ENCODE measurements at places on chromosomes 1 and 21.

DNA sequence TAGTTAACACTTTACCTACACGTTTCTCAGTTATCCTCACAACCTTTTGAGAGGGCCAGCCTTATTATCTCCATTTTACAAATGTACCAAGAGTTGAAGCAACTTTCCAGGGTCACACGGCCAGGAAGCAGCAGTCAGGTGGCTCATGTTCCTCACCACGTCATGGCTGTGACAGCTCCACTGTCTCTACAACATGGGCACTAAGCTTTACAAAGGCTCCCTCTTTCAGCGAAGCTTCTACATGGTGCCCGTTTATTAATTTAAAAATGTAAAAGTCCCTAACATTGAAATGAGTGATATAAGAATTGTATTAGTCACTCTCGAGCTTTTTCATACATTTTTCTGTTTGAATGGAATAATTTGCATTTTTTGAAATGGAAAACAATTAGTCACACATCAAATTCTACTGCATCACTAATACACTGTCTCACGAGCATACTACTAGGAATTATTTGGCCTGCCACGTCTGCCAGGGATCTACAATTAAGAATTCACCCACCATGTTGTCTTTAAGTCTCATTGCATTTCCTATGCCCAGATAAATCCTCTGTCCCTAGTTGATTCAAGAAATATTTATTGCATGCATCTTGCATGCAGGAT, 28.4 kb upstream of the LIN9 start:
- DNase-seq = no peak

GRCh38 chr1:216997831-216998230, 274.6 kb upstream of the ESRRG start:
- no peak for DNase-seq

GRCh38 chr21:32309906-32310460, 11.3 kb downstream of the MRAP start:
- no peak for DNase-seq

DNA sequence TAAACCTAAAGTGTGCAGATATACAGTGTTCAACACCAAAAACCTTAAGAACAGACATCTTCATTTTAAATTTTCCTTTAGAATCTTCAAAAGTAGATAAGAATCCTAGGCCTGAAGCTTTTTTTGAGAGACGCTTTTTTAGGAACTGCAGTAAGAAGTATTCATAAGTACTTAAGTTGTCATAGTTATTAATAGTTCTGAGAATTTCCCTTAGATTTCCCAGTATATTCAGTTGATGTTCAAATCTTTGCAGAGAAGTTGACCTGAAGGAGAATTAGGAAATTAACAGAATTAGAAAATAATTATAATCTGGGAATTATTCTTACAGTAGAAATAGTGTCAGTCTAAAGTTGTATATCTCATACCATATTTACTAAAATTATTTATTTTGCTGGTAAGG, 150.3 kb downstream of the NCAM2 start:
- DNase-seq = no peak

DNA sequence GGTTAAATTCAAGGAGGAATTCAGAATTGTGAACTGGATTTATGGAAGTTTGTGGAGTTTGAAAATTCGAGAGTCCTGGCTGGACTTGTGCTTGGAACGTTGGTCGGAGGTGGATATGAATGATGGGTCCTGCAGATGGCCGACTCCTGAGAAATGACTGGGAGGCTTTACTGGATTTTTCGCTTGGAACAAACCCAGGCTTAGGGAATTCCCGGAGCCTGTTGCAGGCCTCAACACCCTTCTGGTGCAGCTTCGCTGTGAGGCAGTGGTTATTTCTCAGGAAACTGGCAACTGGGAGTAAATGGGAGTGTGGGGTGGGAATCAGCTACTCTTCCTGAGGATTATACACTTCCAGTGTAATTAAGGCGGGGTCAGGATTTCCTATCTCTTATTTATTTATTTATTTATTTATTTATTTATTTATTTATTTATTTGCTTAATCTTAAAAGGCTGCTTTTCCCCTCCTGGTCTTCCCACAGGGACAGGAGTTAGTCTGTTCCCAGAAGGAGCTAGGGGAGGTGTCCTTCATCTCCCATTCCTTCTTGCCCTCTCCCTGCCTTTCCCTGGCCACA, 21.1 kb downstream of the MAPKAPK2 start:
- DNase-seq = no peak

All from NCI-H2081 treated with DMSO at 0.1 percent for 48 hours (cell line).